T-helper 1 cell (primary cell): ENCODE measurements at places on chromosomes 13 and 19.

DNA sequence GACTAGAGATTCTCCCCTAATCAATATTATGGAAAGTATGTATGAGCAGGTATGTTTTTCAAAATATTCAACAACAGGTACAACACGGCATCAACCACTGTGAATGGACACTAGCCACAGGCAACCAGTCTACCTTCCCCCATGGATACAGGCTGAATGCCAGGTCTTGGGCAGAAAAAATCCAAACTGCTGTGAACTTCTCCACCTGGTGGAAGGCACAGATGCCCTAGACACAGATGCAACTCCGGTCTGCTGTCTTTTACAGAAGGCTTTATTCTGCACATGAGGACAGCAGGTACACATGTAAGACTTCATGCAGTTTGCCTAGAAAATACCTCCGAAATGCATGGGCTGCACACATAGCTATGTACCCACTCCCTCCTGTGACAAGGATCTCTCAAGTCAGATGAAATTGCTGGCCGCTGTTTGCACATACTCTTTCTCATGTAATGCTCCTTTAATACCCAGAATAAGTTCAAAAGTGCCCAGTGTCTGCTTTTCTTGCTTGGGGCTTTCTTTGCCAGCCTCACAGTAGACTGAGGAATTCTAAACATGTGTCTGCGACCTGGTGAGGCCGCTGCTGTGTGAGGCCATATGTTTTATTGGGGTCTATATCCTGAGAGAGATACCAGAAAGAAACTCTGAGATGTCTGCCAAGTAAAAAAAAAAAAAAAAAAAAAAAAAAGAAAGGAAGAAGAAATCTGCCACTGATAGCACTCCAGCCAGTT is 325.9 kb downstream of the FOXO1 start:
- DNase-seq, result no peak

GRCh38 chr13:106098778-106099177 is 436.7 kb downstream of the EFNB2 start:
- DNase-seq, result no peak

DNA sequence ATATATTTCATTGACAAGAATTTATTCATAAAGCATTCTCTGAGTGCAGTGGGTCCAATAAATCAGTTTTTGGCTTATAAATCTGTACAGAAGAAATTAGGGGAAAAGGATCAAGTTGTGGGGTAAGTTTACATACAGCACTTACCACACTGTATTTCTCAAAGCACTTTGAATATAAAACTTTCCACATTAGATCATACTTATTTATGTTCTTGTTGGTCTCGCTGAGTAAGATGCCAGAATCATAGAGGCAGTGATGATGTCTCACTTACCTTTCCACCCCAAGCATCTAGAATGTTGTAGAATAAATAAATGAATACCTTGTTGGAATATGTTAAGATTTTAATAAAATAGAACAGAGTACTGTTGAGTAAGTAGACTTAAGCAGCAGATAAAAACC is 279.1 kb downstream of the PCDH20 start:
- no peak for DNase-seq

GRCh38 chr13:79989217-79989661 is 351.7 kb downstream of the SPRY2 start:
- no peak for DNase-seq

- DNase-seq, result no peak
These were observed 107.8 kb downstream of the SGCG start for GRCh38 chr13:23288564-23288963.

GRCh38 chr13:80462567-80462966 is 121.6 kb upstream of the SPRY2 start:
- no peak for DNase-seq

- no peak for DNase-seq
These were observed 23.0 kb downstream of the GPC6 start for GRCh38 chr13:93249364-93250306.

DNA sequence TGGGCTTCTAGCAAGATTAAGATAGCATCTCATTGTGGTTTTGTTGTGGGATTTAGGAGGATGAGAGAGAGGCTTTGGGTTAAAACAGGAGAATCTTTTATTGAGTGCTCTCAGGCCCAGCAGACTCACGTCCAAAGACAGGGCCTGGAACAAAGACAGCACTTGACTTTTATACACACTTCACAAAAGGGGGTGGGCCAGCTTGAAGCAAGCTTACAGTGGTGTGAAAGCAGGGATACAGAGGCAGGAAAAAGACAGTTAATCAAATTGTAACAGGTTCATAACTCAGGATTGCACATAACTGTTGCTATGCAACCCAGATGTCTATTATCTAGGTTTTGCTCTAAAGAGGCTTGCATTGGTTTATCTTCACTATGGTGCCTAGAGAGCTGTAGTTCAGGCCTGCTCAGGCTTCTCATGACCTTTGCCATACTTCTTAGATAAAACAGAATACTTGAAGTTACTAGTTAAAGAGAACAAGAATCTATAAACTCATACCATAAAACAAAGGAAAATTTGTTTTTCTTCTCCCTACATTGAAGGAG is 42.2 kb upstream of the CEACAM21 start:
- DNase-seq, result no peak
